Stimulated activated CD4-positive, alpha-beta T cell treated with anti-CD3 and anti-CD28 coated beads, Interleukin-15, amount 100 ng/mL, for 48 hours (primary cell): ENCODE measurements at places on chromosomes 16 and 17.

GRCh38 chr16:75065149-75065505 lies 51.5 kb downstream of the LDHD start:
- no peak for DNase-seq

GRCh38 chr17:63550817-63551639 lies 751 bp downstream of the DCAF7 start:
- no peak for DNase-seq

GRCh38 chr17:75317671-75318070 lies 28.4 kb upstream of the SLC25A19 start:
- DNase-seq = no peak

DNA sequence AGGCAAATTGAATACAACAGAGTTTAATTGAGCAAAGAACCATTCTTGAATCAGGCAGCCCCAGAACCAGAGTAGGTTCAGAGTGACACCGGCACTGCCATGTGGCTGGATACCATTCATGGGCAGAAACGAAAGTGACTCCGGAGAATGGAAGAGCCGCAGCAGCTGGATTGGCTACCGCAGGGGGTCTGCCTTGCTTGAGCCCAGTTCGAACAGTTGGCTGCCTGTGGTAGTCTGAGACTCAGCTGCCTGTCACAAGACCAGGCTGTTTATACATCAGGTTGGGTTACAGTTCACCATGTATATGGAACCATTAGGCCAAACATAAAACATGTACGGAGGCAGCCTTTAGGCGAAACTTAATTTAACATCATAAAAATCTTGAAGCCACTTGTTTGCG lies 205.2 kb upstream of the CHMP6 start:
- DNase-seq = no peak

DNA sequence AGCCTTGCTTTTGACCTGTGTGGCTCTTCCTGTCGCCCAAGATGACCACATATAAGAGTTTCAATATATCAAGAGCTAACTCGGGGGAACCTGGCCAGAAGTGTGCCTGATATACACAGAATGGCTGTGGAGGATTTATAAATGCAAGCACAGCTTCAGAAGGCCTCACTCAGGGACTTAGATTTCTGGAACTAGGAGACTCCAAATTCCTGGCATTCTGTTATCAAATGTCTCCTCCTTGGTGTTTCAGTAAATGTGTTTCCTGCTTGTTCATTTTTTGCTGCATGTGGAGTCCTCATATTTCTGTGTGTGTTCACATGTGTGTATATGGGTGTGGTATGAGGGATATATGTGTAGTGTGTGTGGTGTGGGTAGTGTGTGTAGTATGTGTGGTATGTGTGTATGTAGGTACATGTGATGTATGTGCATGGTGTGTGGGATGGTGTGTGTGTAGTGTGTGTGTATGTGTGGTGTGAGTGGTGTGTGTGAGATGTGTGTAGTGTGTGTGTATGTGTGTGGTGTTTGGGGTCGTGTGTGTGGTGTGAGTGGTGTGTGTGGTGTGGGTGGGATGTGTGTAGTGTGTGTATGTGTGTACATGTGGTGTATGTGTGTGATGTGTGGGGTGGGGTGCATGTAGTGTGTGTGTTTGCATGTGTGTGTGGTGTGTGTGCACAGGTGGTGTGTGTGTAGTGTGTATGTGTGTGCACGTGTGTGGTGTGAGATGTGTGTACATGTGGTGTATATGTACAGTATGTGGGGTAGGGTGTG lies 981 bp upstream of the CD300H start:
- DNase-seq = no peak

DNA sequence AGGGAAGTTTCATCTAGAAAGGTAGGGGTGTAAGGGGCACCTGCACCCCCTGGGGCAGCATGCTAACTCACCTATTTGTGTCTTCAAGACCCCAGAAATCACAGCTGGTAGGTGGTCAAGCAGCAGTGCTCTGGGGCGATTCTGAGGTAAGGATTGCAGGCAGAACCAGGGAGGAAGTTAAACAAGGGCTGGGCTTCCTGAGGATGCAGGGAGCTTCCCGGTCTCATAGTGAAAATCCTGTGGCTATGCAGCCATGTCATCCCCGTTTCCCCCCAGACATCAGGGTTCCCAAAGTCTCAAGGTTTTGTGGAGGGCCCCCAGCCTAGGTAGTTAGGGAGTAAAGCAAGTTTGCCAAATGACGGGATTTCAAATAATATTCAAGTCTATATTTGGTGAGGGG lies 78.5 kb downstream of the C16orf78 start:
- DNase-seq = no peak
